Astrocyte (in vitro differentiated cells and primary cell): ENCODE measurements at places on chromosomes 2 and 18.
A peak's percentile ranks its signal among the peaks of the same experiment; 100 is the strongest.

DNA sequence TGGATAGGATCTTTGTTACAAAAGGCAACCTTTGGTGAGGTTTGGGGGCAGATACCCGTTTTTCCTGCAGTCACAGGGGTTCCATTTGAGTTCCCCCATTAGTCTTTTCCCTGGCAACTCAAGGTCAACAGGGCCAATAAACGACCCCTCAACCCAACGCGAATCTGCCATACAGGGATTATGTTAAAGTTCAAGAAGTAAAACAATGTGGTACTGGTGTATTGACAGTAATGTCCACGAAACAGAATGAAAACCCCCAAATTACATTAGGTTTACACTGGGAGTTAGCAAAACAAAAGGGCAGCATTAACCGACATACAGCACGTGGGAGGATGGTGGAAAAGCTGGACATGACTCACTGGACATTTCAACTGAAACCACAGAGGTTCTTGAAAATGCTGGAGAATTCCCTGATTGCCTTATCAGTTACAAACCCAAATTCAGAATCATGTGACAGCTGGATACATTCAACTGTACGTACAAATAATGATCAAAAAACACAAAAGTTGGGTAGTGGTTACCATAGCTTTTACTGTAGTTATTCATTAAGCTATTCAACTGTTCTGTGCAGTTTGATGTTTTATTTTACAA, 4.9 kb upstream of the IMP4 start:
- DNase-seq: peak; percentile 86
- no peaks in the 10 kb centered on the region for H3K27me3 ChIP-seq
- H3K4me3 ChIP-seq: peak overlapping the region; percentile 57
- peaks cover 4% of the 10 kb centered on the region for H3K36me3 ChIP-seq
- H3K4me1 ChIP-seq: peaks cover 11% of the 10 kb centered on the region
- H3K27ac ChIP-seq: peak overlapping the region; percentile 57

DNA sequence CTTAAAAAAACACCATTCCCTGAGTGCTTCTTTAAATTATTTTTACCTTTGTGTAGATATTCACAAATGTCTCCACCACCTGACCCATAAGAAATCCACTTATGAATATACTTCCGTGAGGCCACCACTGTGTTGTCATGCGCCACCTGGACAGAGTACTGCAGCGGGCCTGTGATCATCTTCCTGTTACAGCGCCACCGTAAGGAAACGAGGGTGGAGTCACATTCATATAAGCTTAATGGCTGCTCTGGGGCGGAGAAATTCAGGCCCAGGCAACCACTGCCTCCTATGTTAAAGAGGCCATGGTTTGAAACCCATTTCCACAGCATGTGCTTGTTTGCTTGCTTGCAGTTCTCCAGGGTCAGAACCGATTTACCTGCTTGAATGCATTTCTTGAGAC, 17.7 kb downstream of the PLA2R1 start:
- no peaks in the 10 kb centered on the region for H3K27me3 ChIP-seq
- H3K4me3 ChIP-seq: no peak overlapping the region
- no peak for DNase-seq
- H3K36me3 ChIP-seq: no peaks in the 10 kb centered on the region
- H3K4me1 ChIP-seq: peaks cover 12% of the 10 kb centered on the region

DNA sequence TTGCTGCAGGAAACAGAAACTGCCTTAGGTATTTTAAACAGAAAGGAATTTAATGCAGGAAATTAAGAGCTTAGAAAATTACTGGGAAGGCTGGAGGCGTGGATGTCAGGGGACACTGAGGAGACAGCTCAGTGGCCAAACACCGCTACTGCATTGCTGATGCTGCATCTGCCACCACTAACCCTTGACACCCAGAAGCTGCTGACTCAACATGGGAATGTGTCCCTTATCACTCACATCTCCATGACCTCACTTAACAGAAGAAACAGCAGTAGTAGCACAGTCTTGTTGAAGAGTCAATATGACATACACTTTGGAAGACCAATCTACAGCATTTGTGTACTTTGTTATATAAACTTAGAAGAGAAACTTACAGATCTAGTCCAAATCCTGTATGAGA, 906.1 kb downstream of the SLC4A3 start:
- no peaks in the 10 kb centered on the region for H3K4me1 ChIP-seq
- peak; percentile 55 for DNase-seq

- no peaks in the 10 kb centered on the region for H3K36me3 ChIP-seq
- no peak for DNase-seq
- H3K4me1 ChIP-seq: no peaks in the 10 kb centered on the region
- H3K27ac ChIP-seq: no peak overlapping the region
- H3K27me3 ChIP-seq: peaks cover 2% of the 10 kb centered on the region
Measured at GRCh38 chr2:230932556-230933511, 7.8 kb upstream of the GPR55 start.

- H3K27ac ChIP-seq: no peak overlapping the region
- H3K27me3 ChIP-seq: no peaks in the 10 kb centered on the region
- no peaks in the 10 kb centered on the region for H3K36me3 ChIP-seq
- no peak for DNase-seq
- no peak overlapping the region for H3K4me3 ChIP-seq
Measured at GRCh38 chr2:46378616-46379015, 81.4 kb downstream of the EPAS1 start.

DNA sequence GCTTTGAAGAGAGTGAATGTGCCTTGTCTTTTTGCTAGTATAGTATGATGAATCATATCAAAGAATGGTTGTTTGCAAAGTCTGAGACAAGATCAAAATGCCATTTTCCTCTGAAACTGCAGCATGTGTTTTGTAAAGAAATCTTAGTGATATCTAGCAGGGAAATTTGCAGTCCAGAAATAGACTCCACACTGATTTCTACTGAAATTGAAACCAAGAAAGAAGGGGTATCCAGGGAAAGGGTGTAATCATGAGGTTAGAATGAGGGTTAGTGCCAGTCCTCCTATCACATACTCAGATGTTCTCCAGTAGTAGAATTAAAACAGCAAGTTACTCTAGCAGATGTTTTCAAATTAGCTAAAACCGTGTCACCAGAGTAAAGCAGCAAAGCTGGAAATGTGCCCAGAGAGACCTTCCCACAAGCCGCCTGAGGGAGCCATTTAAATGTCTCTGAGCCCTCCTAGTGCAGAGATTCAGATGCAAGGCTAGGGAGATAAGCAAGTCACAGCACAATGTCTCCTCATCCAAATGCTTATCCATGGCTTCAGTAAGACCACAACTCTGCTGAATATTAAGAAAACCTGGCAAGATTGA, 4.9 kb downstream of the DLGAP1 start:
- H3K4me3 ChIP-seq: no peak overlapping the region
- no peak for DNase-seq
- H3K27ac ChIP-seq: no peak overlapping the region

- no peaks in the 10 kb centered on the region for H3K4me1 ChIP-seq
- DNase-seq: no peak
- no peak overlapping the region for H3K27ac ChIP-seq
- H3K27me3 ChIP-seq: no peaks in the 10 kb centered on the region
Measured at GRCh38 chr2:158217593-158217992, 115.9 kb downstream of the UPP2 start.

- H3K4me3 ChIP-seq: no peak overlapping the region
- no peaks in the 10 kb centered on the region for H3K27me3 ChIP-seq
- H3K36me3 ChIP-seq: no peaks in the 10 kb centered on the region
- no peak overlapping the region for H3K27ac ChIP-seq
- DNase-seq: no peak
- no peaks in the 10 kb centered on the region for H3K4me1 ChIP-seq
Measured at GRCh38 chr2:239500574-239501550, 100.0 kb upstream of the HDAC4 start.

GRCh38 chr2:3633982-3634595, 23.9 kb upstream of the ALLC start:
- no peaks in the 10 kb centered on the region for H3K36me3 ChIP-seq
- H3K4me3 ChIP-seq: no peak overlapping the region
- H3K27me3 ChIP-seq: no peaks in the 10 kb centered on the region

GRCh38 chr2:182860858-182861257, 5.6 kb downstream of the FRZB start:
- no peaks in the 10 kb centered on the region for H3K4me1 ChIP-seq
- no peaks in the 10 kb centered on the region for H3K36me3 ChIP-seq
- no peak for DNase-seq
- H3K27me3 ChIP-seq: peaks cover 4% of the 10 kb centered on the region

DNA sequence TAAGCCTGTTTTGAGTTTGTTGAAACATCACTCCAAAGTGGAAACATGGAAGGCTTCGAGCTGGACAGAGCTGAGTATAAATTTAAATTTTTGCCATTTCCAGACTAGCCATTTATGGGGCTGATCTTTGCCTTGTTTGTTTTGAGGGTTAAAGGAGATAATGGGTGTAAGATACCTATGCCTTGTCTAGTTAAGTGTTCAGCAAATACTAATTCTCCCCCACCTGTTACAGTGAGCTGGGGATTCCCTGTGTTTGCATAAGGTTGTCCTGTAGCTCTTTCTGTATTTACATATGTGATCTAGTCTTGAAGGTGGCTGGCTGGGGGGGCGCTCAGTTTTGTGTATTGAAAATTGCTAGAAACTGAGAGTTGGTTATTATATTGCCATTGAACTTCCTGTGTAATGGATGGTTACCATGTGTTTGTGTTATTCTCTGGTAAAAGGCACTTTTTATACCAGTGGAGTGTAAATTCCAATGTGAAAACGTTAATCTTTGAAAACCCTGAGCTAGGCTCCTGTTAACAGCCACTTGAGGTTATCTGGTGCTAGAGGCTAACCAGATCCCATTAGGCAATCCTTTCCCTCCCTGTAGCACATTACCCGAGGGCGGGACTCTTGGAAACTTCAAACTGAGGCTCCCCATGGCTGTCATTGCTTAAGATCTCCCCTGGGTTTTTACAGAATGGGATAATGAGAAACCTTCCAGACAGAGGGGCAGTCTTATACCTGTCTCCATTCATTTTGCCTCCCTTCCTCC, 26.7 kb downstream of the TANC1 start:
- DNase-seq: no peak
- no peaks in the 10 kb centered on the region for H3K36me3 ChIP-seq
- H3K4me3 ChIP-seq: no peak overlapping the region
- peaks cover 37% of the 10 kb centered on the region for H3K4me1 ChIP-seq
- H3K27ac ChIP-seq: no peak overlapping the region
- no peaks in the 10 kb centered on the region for H3K27me3 ChIP-seq

DNA sequence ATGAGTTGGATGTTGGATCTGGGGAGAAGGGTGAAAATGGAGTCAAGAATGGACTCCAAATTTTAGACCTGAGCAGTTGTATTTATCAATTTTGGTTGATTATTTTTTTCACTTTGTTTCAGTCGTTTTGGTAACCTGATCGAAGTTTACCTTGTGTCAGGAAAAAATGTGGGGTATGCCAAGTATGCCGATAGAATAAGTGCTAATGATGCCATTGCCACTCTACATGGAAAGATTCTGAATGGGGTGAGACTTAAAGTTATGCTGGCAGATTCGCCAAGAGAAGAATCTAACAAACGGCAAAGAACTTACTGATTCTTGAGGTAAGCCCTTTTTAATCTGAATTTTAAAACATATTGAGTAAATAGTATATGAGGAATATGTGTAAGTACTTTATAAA, 13.6 kb downstream of the RBM45 start:
- no peak overlapping the region for H3K4me3 ChIP-seq
- H3K4me1 ChIP-seq: no peaks in the 10 kb centered on the region
- peaks cover 11% of the 10 kb centered on the region for H3K36me3 ChIP-seq
- no peak for DNase-seq
- no peak overlapping the region for H3K27ac ChIP-seq
- no peaks in the 10 kb centered on the region for H3K27me3 ChIP-seq

DNA sequence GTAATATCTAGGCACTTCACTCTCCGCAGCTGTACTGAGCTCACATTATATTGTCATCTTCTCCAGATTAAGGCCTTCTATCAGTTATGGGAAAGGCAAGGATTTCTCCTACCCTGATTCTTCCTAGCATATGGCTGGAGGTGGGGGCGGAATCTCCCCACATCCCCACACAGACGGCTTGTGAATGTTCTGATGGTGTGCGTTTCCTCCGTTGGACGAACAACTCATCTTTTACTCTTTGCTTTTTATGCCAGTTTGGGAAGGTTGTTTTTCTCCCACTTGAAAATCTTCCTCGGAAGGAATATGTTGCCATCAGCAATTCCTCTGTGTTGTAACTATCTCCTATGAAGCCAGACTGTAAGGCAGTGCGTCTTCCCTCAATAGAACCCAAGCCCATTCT, 24.3 kb downstream of the KLHL29 start:
- no peaks in the 10 kb centered on the region for H3K36me3 ChIP-seq
- no peak overlapping the region for H3K27ac ChIP-seq

- H3K4me1 ChIP-seq: peaks cover 14% of the 10 kb centered on the region
- peak overlapping the region; percentile 67 for H3K27ac ChIP-seq
- H3K27me3 ChIP-seq: no peaks in the 10 kb centered on the region
- DNase-seq: peak; percentile 92
- H3K36me3 ChIP-seq: no peaks in the 10 kb centered on the region
Measured at GRCh38 chr2:62596061-62596921, 90.3 kb upstream of the TMEM17 start.

GRCh38 chr18:51020536-51020935, 9.5 kb upstream of the SMAD4 start:
- H3K4me1 ChIP-seq: no peaks in the 10 kb centered on the region
- H3K27ac ChIP-seq: no peak overlapping the region
- no peak overlapping the region for H3K4me3 ChIP-seq

DNA sequence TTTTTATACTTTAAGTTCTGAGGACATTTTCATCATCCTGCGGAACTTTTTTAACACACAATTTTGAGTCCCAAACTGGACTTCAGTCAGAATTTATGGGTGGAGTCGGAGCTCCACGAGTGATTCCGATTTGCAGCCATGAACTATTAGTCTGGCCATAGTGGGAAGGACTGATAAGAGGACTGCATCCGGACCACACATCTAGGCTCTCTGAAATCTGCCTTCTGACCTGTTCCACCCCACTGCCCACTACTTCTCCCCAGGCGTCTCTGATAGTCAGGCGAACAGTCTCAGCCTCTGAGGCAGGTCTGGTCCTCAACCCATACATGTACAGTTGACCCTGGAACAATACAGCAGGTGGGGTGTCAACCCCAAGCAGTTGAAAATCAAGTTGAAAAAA, 5.2 kb downstream of the MRPL35 start:
- H3K27ac ChIP-seq: no peak overlapping the region
- DNase-seq: no peak
- no peaks in the 10 kb centered on the region for H3K27me3 ChIP-seq
- peaks cover 23% of the 10 kb centered on the region for H3K36me3 ChIP-seq

GRCh38 chr2:210519594-210519993, 36.8 kb upstream of the CPS1 start:
- H3K4me3 ChIP-seq: no peak overlapping the region
- H3K4me1 ChIP-seq: no peaks in the 10 kb centered on the region
- no peak overlapping the region for H3K27ac ChIP-seq
- no peaks in the 10 kb centered on the region for H3K36me3 ChIP-seq
- H3K27me3 ChIP-seq: no peaks in the 10 kb centered on the region

DNA sequence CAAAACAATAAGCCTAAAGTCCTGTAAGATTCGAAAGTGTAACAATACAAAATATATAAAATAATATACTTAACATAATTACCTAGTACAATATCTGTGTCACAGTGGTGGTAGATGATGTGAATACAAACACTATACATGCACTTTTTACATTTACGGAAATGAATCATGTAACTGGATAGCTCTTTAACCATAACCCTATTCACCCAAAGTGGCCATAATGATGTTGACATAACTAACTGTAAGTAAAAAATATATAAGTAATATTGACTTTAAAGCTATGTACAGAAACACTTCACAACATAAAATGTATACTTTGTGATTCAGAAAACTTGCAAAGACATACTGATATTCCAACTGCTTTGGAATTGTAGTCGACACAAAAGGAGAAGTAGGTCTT, 616.9 kb upstream of the SLC8A1 start:
- H3K4me3 ChIP-seq: no peak overlapping the region
- H3K36me3 ChIP-seq: no peaks in the 10 kb centered on the region
- no peaks in the 10 kb centered on the region for H3K27me3 ChIP-seq
- no peak overlapping the region for H3K27ac ChIP-seq
- no peak for DNase-seq
- no peaks in the 10 kb centered on the region for H3K4me1 ChIP-seq
